ENCODE measurements at places on chromosomes 2 and 18. TPM values are rescaled to one million over a fixed set of nuclear protein-coding genes. Genes with fewer than 3 reads are reported as not detected.

- peak; percentile 14 for ATAC-seq
Observed at GRCh38 chr2:201450954-201451291, 335 bp downstream of the TRAK2 start.

- ATAC-seq, result no peak
Observed at GRCh38 chr2:134865067-134865787, 26.8 kb downstream of the ACMSD start.

GRCh38 chr2:121748202-121748601 lies 7.2 kb upstream of the TSN start:
- no peak for ATAC-seq

- no peak for ATAC-seq
Observed at GRCh38 chr18:3463051-3463450, 13.1 kb downstream of the TGIF1 start.

Gene SERPINB12
- not detected for total RNA-seq
